Stimulated activated CD4-positive, alpha-beta T cell treated with anti-CD3 and anti-CD28 coated beads, Interleukin-12 subunit alpha, Interleukin-12 subunit beta, amount 100 ng/mL, for 24 hours (primary cell): ENCODE measurements at places on chromosomes 1 and 21.

DNA sequence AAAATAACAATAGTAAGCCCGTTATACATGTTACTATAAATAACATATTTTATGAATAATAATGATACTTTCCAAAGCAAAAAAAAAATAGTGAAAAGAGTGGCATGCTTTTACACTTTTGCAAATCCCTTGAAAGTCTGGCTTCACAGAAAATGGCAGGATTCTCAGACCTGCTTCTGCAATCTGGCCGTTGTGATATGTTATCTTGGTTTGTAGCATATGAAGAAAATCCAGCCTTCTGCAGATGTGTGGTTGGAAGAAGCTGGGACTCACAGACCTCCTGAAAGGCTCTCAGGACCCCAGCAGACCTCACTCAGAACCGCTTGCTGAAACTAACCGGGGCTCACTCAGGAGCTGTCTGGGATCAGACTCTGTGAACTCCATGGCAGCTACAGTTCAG, 256.0 kb upstream of the TMEM51 start:
- DNase-seq: no peak

DNA sequence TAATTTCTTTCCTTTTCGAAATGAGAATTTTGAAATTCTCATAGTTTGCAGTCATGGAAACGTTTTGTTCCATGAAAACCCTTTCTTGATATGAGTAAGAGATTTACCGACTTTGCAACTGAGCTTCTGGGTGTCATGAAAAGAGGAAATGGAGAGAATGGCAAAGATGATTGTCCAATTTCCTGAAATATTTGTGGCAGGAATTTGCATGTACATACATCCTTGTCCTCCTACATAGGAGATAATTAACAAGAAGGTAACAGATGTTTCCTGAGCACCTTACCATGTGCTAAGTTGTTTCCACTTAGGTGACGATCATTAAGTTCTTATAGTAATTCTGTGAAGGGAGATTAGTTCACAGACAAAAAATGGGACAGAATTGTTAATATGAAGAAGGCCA, 170.7 kb downstream of the NEGR1 start:
- no peak for DNase-seq

DNA sequence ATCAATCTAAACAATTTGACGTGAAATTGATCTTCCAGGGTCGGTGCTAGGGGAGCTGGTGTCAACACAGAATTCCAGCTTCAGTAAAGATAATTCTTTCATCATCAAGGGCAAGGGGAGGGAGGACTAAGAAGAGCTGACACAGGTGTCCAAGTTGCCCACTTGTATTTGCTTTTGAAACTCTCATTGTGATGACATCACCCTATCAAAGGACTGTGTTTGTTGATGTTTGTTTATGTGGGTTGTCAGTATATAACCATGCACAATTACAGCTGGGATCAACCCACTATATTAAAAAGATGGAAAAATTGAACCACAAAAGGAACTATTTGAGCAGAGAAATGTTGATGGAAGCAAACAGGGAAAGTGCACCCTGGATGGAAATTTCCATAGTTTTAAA, 48.8 kb downstream of the ZC3H11B start:
- no peak for DNase-seq

GRCh38 chr1:181551249-181551648, 67.9 kb downstream of the CACNA1E start:
- DNase-seq: no peak
